Activated naive CD8-positive, alpha-beta T cell treated with anti-CD3 and anti-CD28 coated beads for 36 hours (primary cell): ENCODE measurements at places on chromosomes 2 and 18. TPM values are rescaled to one million over a fixed set of nuclear protein-coding genes. Genes with fewer than 3 reads are reported as not detected.

GRCh38 chr2:165874445-165875039 is 79.0 kb downstream of the TTC21B start:
- DNase-seq = no peak

Gene KCNE4
- total RNA-seq = not detected

Gene GKN1
- not detected for total RNA-seq

DNA sequence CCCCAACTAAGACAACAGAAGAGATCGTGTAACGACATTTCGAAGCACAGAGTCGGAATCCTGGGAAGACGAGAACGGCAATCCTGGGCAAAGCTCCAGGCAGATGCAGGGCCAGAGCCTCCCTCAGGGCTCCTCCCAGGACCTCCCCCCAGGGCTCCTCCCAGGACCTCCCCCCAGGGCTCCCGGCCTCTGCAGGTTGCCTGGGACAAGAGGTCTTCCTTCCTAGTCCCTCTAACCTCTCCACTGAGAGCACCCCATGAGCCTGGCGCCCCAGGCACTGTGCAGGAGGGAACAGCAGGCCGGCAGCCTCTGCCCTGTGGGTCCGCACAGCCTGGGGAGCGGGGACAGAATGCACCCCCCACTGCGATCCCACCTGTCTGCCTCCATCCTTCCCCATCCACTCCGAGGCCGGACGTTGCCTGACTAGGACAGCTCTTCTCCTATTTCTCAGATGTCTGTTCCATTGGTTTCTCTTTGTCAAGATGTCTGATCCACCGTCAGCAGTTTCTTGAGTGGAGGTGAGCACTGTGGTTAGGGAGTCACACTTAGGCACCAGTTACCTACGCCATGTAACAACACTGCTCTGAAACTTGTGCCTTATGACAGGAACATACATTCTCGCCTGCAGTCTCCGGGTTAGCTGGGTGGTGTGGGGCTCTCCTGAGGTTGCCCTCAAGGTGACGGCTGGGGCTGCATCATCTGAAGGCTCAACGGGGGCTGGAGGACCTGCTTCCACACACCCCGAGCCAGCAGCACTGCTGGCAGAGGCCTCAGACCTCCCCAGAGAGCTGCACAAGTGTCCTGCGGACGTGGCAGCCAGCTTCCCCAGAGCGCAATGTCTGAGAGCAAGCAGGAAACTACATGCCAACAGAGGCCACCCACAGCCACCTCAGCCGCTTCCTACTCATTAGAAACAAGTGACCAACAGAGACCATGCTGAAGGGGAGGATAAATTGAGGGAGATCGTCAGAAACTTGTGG is 28.9 kb downstream of the ADI1 start:
- DNase-seq = no peak

DNA sequence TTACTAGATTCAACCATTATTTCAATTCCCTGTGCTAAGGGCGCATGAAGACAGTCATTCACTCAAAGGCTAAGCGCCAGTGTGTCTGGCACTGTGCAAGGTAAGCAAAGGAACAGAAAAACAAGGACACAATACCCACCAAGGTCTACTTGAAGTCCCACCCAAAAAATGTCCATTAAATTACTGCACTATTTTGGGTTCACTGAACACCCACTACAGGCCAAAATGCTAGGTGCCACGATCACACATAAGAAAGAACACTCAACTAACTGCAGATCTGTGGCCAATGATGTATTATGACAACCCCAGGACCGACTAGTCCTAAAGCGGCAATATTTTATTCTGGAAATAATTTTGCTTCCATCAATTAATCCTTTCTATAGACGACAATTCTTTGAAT is 1.8 kb downstream of the TMEM131 start:
- no peak for DNase-seq

Gene RBM44
- total RNA-seq = 0.46 TPM

Gene ANO7
- 3.4 TPM for total RNA-seq

DNA sequence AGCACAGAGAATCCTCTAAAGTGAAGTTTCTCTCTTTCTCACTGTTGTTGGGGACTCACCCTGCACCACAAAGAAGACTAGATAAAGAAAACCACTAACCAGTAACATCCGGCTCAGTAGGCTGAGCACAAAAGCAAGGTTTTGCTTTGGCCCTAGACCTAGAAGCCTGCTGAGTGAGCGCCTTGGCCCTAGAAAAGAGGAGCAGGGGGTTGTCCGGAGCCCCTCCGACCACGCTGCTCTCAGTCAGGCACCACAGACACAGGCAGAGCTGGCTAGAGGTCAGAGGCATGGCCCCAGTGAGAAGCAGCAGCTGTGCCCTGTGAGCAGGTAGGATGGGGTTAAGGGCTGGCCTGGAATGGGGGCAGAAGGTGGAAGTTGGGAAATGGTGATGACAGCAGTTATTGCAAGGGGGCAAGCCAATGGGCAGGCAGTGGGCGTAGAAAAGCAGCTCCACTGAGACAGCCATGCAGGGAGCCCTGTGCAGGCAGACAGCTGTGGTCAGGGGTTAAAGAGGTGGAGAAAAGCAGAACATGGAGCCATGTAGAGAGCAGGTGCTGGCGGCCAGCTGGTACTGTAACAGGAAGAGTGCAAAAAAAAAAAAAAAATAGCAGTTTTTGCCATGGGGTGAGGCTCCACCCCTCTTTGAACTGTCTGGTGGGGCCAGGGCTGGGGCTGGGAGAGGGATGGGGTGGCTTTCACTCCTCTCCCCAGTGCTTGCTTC is 36.9 kb upstream of the SLC14A1 start:
- DNase-seq = peak; percentile 46

GRCh38 chr2:141316606-141317005 is 814.2 kb downstream of the LRP1B start:
- DNase-seq = no peak

Gene TMEM37
- not detected for total RNA-seq

GRCh38 chr2:44277541-44277940 is 2.3 kb downstream of the SLC3A1 start:
- no peak for DNase-seq

Gene MRPL44
- total RNA-seq = 51.0 TPM

DNA sequence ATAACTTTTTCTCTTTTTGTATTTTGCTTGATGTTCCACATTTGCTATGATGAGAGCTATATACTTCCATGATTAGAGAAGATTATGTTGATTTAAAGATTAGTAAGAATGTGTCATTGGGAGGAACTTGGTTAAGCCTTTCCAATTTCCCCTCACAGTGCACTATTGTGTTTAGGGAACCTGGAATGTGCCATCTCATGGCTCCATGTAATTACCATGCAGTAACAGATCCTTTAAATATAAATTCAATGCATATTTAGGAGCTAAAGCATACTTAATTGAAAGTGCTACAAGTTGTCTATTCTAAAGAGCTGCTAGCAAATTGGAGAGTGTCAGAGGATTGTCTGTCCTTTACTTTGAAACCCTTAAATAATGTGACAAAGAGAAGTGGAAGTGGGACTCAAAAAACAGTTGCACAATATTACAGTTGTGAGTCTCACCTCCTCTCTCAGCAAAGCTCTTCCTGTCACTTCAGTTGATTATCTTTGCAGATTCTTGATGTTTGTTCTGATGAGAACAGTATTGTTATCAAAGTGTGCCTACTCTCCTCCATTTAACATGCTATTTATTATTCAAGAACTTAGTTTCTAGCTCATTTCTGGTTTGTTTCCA is 1162.7 kb upstream of the ZEB2 start:
- DNase-seq = no peak

Gene UGT1A1
- total RNA-seq = not detected

GRCh38 chr2:133571249-133571648 is 3.0 kb upstream of the NCKAP5 start:
- DNase-seq = no peak

Gene CDKL4
- total RNA-seq = 0.22 TPM

GRCh38 chr2:62964050-62964449 is 86.6 kb upstream of the OTX1 start:
- no peak for DNase-seq

- DNase-seq = no peak
Observed at GRCh38 chr2:62472312-62472711, 33.7 kb downstream of the TMEM17 start.
